ENCODE measurements at places on chromosomes 4 and X.

DNA sequence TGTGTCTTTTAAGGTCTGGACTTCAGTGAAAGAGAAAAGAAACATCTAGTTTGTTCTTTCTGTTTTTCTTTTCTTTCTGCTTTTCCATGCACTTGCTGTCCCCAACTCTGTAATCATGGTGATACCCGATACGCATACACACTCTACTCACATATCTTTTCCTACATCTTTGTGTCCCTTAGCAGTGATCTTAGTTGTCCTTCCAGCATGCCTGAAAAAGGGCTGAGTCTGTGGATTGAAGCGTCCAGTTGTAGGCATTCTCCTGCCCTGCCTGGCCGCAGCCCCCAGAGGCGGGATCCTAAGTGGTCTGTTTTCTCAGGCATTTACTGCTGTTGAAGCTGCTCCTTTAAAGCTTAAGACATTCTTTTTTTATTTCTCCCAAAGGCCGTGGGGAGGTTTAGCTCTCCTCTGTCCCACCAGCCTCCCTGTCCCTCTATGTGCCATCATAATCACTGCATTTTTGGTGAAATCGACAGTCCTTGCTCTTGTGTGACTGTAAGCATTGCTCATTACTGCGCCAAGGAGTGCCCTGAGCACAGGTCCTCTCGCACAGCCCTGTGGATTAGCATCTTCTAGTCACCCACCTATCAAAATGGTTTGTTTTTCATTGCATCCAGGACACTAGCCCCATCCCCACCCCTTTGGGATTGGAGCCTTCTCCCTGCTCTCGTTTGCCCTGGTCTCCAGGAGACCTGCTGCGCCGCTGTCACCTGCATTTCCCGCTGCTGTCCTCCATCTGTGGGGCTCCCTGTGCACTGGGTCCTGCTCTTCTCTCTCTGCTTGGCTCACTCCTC lies 4.4 kb downstream of the RGS12 start:
- DNase-seq, result no peak

DNA sequence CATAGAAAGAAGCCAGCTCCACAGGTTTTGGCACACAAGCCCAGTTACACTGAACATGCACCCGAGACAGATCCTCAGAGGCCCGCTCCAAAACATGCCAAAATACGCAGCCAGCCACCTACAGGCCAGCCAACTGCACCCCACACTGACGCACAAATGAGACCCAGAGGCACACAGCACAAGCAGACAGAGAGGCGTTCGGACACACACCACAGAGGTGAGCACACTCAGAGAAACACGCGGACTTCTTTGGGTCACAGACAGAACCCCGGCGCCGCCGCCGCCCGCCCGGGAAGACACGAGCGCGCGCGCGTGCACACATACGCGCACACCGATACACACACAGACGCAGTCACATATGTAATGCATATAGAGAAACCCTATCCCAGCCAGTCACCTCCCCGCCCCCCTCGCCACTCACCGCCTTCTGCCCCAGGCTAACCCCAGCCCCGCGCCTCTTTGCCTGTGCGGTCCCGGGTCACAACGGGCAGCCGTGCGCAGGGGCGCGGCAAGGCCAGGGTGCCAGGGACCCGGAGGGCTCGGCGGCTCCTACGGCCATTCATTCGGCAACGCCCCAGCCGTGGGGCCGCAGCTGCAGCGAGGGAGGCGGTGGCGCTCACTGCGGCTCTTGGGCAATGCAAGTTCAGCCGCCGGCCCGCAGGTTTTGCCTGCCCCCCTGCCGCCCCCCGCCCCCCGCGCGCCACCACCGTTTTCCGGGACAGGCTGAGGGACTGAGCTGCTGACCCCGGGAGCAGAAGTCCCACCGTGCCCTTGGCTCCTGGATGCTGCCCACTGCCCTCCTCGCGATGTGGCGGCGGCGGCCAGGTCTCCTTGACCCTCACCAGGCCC lies 553 bp downstream of the SEPTIN6 start:
- DNase-seq, result no peak

DNA sequence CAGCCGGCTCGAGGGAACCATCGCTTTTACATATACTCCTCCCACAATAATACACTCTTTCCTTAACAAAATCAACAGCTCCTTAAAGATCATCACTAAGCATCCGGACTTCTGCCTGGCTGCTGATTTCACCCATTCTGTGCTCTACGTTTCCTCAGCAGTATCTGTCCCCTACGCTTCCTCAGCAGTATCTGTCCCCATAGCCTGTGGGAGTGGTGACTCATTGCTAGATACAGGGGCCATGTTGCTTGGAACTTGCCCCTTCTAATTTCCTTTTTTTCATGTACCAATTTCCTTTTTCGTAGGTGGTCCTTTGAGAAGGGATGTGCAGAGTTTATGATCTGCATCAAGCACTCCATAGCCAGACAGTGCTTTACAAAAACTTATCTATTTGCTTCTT lies 18.6 kb downstream of the MAP3K15 start:
- no peak for DNase-seq

- DNase-seq, result no peak
These were observed 595.6 kb downstream of the RPA4 start for GRCh38 chrX:97479106-97479890.

DNA sequence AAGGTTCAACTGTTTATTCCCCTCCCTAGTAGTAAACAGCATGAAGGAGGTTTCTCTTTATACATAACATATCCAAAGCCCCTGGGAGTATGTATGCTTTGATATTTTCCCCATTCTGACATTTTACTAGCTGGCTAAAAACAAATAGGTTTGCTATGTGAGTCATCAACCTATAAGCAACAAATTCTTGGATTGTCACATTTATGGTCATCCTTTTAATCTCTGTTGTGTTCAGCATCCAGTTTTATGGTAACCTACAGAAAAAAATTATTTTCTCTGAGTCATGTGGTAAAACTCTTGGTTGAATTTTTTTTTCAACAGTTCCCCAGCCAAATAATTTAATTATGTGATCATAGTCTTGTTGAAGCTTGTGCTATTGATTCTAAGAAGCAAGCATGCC lies 734.1 kb downstream of the ADGRL3 start:
- DNase-seq, result no peak

DNA sequence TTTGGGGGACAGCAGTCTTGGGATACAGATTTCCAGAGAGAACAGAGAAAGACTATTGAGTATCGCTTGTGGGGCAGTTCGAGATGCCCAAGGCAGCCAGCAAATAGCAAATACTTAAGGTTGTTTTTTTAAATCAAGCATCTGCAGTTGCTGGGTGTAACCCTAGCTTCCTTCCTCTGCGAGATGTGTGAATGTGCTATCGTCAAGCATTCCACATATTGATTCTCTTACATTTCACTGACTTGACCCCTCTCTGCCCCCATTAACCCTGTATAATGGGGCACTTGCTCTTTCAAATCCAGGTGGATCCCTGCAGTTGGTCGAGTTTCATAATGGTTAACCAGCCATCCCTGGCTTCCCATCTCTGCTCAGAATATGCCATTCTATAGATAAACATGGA lies 23.5 kb downstream of the KCNE5 start:
- DNase-seq, result no peak

- no peak for DNase-seq
These were observed 176.1 kb upstream of the HS3ST1 start for GRCh38 chr4:11604821-11605220.

DNA sequence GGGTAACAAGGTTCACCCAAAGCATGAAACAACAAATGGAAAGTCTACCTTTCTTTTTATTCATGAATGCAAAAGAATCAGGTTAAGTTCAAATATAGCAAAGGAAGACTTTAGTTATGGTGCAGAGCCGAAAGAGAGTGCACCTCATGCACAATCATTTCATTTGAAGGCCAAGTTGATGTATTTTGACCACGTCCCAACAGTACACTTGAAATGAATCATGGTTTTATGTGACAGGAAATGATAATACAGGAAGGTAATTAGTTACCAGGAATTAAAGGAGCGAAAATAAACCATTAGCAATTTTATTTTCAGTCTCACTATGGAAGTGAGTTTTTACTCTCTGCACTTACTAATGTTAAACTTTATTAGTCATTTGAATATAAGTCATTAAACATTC lies 281.2 kb upstream of the DIAPH2 start:
- DNase-seq, result no peak

GRCh38 chr4:8819473-8820177 lies 52.0 kb downstream of the HMX1 start:
- DNase-seq, result no peak

GRCh38 chr4:8224975-8225625 lies 26.0 kb downstream of the SH3TC1 start:
- DNase-seq, result no peak

GRCh38 chrX:73127700-73128241 lies 48.5 kb upstream of the PABPC1L2A start:
- no peak for DNase-seq

DNA sequence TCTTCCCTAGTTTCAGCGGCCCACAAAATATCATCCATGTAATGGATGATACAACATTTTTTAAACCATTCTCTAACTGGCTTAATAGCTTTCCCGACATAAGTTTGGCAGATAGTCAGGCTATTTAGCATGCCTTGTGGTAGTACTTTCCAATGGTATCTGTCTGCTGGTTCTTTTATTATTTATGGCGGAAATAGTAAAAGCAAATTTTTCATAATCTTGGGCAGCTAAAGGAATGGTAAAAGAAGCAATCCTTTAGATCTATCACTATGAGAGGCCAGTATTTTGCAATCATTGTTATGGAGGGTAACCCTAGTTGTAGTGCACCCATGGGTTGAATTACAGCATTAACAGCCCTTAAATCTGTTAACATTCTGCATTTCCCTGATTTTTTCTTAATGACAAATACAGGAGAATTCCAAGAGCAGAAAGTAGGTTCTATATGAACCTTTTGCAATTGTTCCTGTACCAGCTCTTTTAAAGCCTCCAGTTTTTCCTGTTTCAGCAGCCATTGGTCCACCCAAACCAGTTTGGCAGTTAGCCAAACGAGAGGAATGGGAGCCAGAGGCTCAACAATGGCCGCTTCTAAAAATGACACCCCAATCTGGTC lies 14.3 kb upstream of the HSD17B11 start:
- no peak for DNase-seq

DNA sequence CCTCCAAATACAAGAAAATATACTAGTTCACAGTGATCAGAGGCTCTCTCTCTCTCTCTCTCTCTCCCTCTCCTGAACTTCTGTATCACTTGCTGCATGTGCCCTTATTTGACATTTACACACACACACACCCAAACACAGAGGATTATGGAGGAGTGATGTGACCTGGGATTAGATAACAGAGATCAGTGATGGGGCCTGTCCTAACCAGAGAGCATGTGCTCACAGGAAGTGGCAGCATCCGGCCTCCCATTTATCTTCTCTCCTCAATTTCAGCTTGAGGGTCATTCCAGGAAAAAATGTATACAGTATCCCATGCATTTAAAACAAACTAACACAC lies 143.0 kb downstream of the TSPAN5 start:
- DNase-seq, result no peak

- no peak for DNase-seq
These were observed 128.6 kb downstream of the CHIC2 start for GRCh38 chr4:53935780-53936179.

DNA sequence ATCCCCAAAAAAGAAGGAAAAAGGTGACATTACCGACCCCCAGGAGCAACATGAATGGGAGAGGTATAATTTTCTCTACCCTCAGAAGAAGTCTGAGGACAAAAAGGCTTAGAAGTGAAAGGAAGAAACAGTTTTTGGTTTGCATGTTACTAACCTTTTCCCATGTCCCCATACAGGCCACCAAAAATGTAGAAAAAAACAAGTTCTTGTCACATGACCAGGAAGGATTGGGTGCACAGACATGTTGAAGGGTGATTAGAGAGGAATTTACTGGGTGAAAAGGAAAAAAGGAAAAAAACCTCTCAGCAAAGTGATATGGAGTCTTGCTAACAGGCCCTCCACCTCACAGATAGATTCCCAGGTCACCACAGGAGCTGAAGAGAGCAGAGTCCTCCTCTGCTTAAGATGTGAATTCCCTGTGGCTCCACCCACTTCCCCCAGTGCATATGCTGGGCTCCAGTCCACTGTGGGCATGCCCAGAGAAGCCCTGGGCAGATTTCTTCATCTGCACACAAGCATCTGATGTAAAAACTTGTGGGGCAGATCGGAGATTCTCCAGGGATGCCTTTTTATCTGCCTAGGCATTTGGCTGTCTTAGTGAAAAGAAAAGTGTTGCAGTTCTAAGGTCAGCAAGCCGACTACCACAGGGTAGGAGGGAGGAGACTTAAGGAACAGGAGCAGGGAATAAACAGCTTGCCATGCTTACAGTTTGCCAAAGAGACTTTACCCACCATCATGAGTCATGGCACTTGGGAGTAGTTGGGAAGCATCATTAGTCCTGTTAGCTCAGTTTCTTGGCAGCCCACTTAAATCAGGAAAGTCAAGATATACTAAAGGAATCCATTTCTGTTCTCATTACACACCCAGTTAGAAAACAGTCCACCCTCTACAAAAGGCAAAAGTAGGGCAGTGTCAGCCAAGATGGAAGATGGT lies 25.0 kb upstream of the PASD1 start:
- no peak for DNase-seq

DNA sequence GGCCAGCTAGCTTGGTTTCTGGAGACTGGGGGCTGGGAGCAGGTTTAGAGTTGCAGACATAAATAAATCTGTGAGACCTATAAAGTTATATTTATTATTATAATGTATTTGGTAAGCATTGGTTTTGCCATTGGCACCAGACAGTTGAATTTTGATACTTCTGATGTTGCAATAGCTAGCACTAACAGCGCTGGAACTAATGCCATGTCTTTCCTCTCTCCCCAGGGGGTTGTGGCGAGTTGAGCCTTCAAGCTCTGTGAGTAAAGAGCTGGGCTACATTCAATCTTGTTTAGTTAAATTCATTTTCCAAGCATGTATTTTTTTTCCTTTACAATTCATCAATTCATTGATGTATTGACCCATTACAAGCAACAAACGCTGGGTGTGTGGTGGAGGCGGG lies 358.7 kb upstream of the NR3C2 start:
- no peak for DNase-seq

- no peak for DNase-seq
These were observed 64.0 kb downstream of the ADRA2C start for GRCh38 chr4:3829956-3830773.

DNA sequence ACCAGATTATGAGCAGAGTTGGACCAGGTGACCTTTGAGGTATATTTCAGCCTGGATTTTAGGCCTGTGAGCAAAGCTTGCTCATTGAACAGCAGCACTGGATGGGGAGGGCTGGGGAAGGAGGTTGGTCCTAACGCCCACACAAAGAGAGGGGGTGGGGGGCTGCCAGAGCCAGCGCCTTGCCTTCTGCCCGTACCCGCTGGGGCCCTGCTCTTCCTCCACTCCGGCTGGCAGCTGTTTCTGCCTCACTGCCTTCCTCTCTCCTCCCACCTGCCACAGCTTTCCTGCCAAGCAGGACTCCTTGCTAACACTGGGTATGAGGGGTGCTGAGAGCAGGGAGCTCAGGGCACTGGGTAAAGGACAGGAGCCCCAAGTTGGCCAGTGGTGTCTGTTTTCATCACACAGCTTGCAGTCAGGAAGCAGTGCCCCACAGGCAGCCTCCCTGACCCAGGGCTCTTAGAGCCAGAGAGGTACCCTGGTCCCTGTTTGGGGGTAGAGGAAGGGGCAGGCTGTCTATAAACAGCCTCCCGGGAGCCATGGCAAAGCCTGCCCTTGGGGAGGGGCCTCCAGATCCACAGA lies 6.1 kb downstream of the NALF2 start:
- no peak for DNase-seq
